Endothelial cell of coronary artery (primary cell): ENCODE measurements at places on chromosomes 16 and 17. TPM values are rescaled to one million over a fixed set of nuclear protein-coding genes. Genes with fewer than 3 reads are reported as not detected.

FAM20A gene
- not detected in 2 replicates for total RNA-seq

C17orf113 gene
- total RNA-seq: 0.09 and 0.28 TPM in 2 replicates

BEAN1 gene
- not detected in 2 replicates for total RNA-seq

CDH16 gene
- not detected in 2 replicates for total RNA-seq

FBXL16 gene
- under 0.01 and 0.18 TPM in 2 replicates for total RNA-seq

AOC2 gene
- total RNA-seq: 0.36 and 0.38 TPM in 2 replicates

STAT5A gene
- total RNA-seq: 14.8 and 25.9 TPM in 2 replicates

AATK gene
- total RNA-seq: 2.4 TPM in 2 replicates

SLC5A10 gene
- total RNA-seq: not detected in 2 replicates

CDRT4 gene
- 1.4 and 2.5 TPM in 2 replicates for total RNA-seq

MEIOB gene
- under 0.01 TPM in 1 of 2 replicates, not detected in the other for total RNA-seq

NSF gene
- total RNA-seq: 32.8 and 42.3 TPM in 2 replicates
